HT1080 (cell line): ENCODE measurements at places on chromosomes 5 and 9. TPM values are rescaled to one million over a fixed set of nuclear protein-coding genes. Genes with fewer than 3 reads are reported as not detected.
A peak's percentile ranks its signal among the peaks of the same experiment; 100 is the strongest.

Gene TMOD1
- 0.53 and 0.58 TPM in 2 replicates for total RNA-seq

Gene RNF183
- not detected in 2 replicates for total RNA-seq

Gene PCDHB16
- total RNA-seq: 0.03 TPM in 1 of 2 replicates, not detected in the other

DNA sequence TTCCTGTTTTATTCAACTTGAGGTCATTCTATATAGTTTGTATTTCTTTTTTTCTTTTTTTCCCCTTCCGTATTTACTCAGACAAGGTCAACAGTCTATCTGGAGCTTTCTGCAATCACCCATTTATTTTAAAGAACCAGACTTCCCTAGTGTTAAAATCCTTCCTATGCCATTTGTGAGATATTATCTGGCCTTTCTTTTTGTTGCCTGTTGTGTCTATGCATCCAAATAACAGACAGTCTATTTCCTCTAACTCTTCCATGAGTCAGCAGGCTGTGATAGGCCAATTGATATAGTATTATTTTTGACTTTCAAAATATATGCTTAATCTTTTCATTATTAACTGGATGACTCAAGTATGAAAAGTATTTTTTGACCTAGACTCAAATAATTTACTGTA, 291.2 kb upstream of the PTPRD start:
- DNase-seq: no peak

DNA sequence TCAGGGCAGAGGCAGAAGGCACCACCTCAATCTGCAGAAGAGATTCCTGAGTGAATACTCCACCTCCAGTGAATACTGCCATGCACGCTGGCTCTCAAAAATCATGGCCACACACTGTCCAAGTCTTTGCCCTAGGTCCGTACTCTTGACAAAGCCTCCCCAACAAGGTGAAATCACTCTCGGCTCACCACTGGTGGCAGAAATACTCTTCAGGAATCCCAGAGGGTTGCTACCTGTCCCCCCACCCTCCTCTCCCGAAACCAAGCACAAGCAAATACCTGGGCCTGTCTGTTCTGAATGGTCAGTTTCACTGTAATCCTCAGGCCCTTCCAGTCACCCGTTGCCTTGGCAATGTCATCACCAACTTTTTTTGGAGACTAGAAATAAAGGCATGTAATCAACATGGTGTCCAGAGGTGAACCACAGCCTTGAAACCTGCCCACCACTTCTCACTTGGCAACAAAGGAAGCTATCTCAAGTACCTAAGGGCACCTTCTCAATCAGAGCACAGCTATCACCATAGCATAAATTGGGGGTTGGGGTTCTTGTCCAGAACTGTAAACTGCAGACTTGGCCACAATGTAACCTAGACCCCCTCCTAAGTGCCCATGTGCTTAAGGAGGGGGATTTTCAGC, 1.8 kb downstream of the RPL12 start:
- no peak for DNase-seq

DNA sequence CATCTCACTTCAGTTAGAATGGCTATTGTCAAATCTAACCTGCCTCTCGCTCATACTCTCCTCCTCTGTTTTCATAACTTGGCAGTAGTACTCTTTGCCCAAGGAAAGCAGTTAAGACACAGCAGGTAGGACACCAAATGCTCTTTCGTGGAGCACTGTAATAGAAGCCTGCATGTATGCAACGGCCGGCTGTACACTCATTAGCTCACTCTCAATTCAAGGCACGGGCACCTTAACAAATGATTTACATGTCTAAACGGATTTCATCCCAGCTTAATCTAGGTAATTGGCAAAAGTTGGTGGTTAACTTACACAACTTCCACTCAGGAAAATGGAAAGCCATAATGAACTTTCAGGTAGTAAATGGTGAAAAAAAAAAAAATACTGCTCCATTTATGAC, 14.9 kb downstream of the DEPDC1B start:
- DNase-seq: no peak

DNA sequence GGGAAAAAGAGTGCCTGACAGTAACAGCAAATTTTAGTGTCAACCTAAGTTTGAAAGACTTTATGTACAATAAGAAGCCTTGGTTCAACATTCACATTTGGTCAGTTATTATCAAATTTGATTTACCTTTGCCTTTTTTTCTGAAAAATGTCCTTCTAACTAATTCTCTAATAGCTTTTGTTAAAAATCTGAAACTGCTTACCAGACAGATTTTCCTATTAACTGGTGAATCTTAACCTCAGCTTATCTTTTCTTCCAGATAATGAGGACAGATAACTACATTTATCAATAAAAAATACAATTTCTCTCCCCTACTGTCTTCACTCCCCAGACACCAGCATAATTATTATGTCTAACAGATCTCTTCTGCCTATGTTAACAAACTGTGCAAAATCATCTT, 988.5 kb downstream of the CDH18 start:
- DNase-seq: no peak

DNA sequence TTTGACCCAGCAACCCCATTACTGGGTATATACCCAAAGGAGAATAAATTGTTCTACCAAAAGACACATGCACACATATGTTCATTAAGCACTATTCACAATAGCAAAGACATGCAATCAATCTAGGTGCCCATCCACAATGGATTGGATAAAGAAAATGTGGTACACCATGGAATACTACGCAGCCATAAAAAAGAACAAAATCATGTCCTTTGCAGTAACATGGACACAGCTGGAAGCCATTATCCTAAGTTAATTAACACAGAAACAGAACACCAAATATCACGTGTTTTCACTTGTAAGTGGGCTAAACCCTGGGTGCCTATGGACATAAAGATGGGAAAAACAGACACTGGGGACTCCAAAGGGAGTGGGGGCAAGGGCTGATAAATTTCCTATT, 46.6 kb downstream of the KLHL3 start:
- no peak for DNase-seq

GRCh38 chr9:121123816-121124535, 49.2 kb downstream of the CNTRL start:
- DNase-seq: no peak

- no peak for DNase-seq
Measured at GRCh38 chr5:176667637-176668036, 20.4 kb downstream of the TSPAN17 start.

- peak; percentile 46 for DNase-seq
Measured at GRCh38 chr5:90015584-90016018, 394.0 kb downstream of the CETN3 start.

DNA sequence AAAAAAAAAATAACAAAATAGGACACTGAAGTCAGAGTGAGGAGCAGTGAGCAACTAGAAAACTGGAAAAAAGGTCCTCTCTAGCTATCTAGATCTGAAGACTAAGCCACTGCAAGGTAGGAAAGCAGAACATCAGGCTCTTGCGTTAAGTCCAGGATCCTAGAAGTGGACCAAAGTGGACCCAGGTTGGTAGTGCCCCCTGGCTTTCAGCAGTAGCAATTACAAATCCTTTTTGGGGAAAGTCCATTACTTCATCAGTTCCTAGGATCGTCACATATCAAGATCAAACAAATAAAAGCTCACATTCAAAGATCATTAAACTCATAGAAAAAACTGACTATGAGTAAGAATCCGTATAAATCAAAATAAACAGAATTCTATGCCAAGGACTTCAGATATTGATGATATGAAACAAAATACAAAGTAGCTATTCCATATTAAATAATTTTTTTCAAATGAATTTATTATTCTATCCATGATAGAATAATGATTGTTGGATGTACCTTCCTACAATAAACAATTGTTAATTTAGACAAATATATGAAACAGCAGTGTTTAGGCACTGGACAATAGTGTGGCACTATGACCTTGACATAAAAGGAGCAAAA, 6.5 kb upstream of the RICTOR start:
- DNase-seq: no peak

DNA sequence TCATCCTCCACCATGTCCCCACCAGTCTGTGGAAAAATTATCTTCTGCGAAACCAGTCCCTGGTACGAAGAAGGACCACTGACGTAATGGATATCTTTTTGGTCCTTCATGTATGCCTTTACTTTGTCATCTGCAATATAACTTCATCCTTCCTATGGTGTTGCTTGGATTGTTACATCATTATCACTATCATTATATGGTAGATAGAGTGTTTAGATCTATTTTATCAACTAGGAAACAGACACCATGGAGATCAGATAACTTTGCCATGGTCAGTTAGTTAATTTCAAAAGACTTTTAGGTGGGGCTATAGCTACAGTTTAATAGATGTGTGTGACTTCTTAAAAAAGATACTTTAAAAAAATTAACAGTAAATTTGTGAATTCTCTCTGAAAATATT, 23.8 kb upstream of the CAMLG start:
- no peak for DNase-seq
